Stimulated activated CD4-positive, alpha-beta T cell treated with anti-CD3 and anti-CD28 coated beads, Interleukin-15, amount 100 ng/mL, for 48 hours (primary cell): ENCODE measurements at places on chromosomes 2 and 18.
A peak's percentile ranks its signal among the peaks of the same experiment; 100 is the strongest.

GRCh38 chr2:222295368-222296062, 3.3 kb downstream of the PAX3 start:
- DNase-seq = no peak

DNA sequence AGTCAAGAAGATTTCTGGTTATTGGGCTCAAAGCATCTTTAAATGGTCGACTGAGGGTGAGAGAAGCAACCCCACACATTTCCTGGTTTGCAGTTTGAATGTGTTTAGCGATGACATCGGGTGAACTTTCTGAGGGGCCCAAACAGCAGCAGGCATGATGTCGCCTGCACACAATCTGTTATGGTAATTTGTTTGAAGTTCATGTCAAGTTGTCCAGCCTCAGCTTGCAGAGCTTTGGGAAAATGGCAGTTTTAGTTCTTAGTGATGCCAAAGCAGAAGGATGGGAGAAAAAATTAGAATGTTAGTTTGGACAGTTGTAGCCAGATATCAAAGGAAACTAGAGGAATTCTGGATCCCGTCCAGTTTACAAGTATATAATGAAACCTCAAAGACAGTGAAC, 284.6 kb downstream of the MBD5 start:
- DNase-seq = no peak

DNA sequence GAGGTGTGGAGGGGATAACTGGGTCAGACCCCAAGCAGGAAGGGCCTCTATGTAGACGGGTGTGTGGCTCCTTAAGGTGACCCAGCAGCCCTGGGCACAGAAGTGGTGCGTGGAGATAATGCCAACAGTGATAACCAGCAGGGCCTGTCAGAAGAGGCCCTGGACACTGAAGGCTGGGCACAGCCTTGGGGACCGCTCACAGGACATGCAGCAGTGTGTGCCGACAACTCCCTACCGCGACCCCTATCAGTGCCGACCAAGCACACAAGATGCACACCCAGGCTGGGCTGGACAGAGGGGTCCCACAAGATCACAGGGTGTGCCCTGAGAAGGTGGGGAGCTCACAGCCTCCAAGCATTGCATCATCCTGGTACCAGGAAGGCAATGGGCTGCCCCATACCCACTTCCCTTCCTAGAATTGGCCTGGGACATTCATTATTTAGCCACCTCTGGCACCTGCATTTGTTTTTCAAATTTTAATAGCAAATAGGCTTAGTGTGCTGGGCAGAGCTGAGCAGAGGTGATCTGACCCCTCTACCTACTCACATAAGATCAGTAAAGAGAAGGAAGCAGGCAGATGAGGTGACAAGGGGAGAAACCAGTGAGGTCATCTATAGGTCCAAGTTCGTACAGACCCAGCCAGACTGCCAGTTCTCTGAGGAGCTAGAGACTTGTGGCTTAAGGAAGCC, 55.2 kb downstream of the BCL11A start:
- DNase-seq = no peak

GRCh38 chr18:58578835-58579560, 49.9 kb downstream of the ALPK2 start:
- DNase-seq = no peak

- DNase-seq = no peak
These were observed 526.5 kb downstream of the GALR1 start for GRCh38 chr18:77776104-77776503.

GRCh38 chr2:224263571-224264043, 138.3 kb downstream of the FAM124B start:
- no peak for DNase-seq

DNA sequence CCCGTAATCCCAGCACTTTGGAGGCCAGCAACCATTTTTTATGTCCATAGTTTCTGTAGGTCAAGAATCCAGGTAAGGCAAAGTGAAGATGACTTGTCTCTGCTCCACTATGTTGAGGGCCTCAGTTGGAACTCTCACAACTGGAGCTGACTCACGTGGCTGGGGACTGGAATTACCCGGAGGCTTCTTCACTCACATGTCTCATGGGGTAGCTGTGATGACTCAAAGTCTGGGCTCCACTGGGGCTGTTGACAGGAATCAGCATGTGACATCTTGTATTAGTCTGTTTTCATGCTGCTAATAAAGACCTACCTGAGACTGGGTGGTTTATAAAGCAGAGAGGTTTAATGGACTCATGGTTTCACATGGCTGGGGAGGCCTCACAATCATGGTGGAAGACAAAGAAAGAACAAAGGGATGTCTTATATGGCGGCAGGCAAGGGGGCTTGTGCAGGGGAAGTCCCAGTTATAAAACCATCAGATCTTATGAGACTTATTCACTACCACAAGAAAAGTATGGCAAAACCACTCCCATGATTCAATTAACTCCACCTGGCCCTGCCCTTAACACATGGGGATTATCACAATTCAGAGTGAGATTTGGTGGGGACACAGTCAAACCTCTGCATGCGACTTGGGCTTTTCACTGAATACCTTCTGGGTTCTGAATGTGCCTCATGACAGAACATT, 7.8 kb upstream of the PPP1R1C start:
- DNase-seq = peak; percentile 13

GRCh38 chr2:3160751-3161330, 216.8 kb downstream of the EIPR1 start:
- DNase-seq = no peak

- no peak for DNase-seq
These were observed 79.7 kb downstream of the HS1BP3 start for GRCh38 chr2:20571231-20571630.

DNA sequence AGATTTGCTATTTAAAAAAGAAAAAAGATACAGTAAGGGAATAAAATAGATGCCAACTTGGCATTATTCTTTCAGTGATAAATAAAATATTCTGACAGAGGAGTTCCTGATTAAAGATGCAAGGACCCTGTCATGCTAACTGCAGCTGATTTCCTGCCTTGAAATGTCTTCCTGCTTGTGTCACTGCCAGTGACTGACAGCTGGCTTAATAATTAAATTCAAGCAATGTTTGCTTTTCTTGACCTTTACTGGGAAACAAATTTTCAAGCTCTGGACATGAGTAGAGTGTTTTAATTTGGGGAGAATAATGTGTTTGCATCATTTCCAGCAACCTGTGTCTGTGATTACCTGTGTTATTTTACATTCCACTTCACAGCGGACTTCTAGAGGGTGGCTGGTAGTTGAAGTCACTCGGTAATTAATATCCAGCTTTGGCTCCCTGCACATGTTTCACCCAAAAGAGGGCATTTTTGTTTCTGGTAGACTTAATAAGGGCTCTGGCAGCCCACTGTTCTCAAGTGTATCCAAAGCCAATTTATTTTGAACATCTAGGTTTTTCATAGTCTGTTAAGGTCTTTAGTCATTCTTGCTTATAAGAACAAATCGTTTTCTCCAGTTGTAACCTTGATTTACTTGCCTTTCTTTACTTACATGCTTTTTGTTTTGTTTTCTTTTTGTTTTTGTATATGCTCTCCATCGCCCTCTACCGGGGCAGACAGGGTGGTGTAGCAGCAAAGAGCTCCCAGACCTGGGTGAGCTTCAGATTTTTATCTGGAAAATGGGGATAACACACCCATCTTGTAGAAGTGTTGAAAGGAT, 48.5 kb upstream of the PROKR1 start:
- DNase-seq = peak; percentile 35

- no peak for DNase-seq
These were observed 101.1 kb downstream of the SLC4A10 start for GRCh38 chr2:161725297-161725696.

DNA sequence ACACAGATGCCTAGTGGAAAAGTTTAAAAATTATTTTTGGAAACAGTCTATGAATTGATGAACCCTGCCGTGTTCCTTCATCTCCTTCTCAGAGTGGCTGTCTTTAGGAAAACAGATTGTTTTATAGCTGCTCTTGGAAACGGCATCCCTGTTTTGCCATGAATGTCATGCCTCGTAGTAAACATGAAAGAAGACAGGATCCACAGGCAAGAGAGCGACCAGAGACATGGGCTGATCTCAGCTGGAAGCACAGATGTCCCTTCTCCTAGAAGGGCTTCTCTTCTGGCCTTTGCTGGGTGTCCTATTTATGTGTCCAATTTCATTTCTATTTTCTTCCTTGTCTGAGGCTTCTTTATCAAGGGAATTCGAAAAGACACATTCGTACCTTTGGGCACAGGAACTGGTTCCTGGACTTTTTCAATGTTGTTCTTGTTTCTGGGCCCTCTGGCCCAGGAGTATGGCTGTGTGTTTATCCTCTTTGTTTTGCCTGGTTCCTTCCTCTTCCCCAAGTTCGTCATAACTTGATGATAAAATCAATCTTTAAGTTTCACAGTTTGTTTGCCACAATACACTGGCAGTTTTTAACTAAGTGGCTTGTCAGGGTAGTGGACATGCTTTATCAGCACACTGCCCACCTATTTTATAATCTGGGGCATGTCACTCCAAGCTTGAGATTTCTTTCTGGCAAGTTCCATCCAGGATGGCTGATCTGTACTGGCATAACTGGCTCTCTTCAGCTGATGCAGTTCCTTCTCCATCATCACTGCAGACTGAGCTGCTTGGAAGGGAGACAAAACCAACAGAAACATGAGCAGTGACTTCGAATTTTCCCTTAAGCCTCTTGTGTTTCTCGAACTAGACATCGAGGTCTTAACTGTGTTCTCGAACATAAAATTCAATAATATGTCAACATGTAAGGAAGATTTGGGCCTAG, 63.2 kb upstream of the MGAT4A start:
- no peak for DNase-seq

- no peak for DNase-seq
These were observed 76.7 kb upstream of the CHAC2 start for GRCh38 chr2:53690876-53691275.

GRCh38 chr2:157789933-157790511, 86.1 kb downstream of the ACVR1 start:
- no peak for DNase-seq
